ENCODE measurements at places on chromosomes 7 and 10.

GRCh38 chr10:22251751-22252223, 34.0 kb upstream of the EBLN1 start:
- peak; percentile 75 for DNase-seq

GRCh38 chr10:127524229-127524628, 24.9 kb upstream of the NPS start:
- DNase-seq = no peak

- no peak for DNase-seq
These were observed 33.4 kb downstream of the FOXL3 start for GRCh38 chr7:323410-323809.

- no peak for DNase-seq
These were observed 158.4 kb downstream of the NEURL1 start for GRCh38 chr10:103651783-103652476.

GRCh38 chr7:71697400-71697799, 565.5 kb downstream of the GALNT17 start:
- DNase-seq = no peak

DNA sequence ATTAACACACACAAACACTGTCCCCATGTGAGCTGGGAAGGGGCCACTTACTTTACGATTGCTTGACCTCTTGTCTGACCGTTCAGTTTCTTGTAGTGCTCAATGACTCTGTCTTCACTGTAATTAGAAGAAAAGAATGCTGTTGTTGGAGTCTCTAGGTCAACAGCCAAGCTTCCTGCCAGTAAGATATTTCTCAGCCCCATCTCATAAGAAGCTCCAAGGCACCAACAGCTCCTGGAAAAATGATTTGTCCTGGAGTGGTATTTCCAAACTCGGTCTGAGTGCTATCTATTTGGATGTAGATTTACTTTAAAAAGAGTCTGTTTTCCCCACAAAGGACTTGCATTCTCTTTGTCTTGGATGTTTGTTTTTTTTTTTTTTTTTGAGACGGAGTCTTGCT, 153.7 kb downstream of the PRPF18 start:
- no peak for DNase-seq

DNA sequence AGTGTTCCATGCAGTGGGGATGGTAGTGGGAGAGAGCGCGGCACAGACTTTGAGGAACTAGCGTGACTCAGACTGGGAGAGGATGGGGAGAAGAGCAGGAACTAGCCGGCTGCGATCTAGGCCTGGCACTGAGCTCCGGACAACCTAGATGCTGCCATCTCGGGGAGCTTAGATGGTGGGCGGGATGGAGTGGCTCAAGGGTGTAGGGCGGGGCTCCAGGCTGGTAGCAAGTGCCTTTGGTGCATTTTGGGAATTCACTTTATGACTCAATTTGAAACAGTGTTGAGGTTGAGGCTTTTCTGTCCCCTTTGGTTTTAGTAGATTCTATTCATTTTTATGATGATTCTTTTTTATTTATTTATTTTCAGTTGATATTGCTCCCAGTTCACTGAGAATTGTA, 185.3 kb upstream of the GPR26 start:
- DNase-seq = no peak

- DNase-seq = no peak
These were observed 27.0 kb upstream of the FAM107B start for GRCh38 chr10:14801723-14802122.

All from activated T-cell treated with anti-CD3 and anti-CD28 coated beads, Interleukin-2, amount 50 U/mL, for 72 hours (primary cell).